ENCODE measurements at places on chromosomes 2 and 18. TPM values are rescaled to one million over a fixed set of nuclear protein-coding genes. Genes with fewer than 3 reads are reported as not detected.

- no peak overlapping the region for H3K4me3 ChIP-seq
- no peaks in the 10 kb centered on the region for H3K27me3 ChIP-seq
- DNase-seq = no peak
- no peaks in the 10 kb centered on the region for H3K36me3 ChIP-seq
These were observed 46.5 kb upstream of the MYCN start for GRCh38 chr2:15893689-15894480.

DNA sequence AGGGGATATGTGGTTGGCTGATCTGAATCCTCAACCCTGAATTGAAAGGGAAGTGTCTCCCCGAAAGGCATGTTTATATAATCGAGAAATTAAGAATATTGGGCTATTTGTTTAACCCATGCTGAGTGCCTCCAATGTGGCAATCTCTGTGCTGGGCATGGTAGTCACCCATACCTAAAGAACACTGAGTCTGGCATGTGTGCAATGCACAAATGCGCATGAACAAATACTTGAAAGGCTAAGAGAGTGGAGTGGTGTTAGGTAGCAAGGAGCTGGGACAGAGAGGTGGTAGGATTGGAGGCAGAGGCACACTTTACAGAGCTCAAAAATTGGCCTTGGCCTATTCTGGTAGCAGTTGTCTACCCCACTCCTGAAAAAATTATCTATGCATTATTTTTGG is 645.1 kb upstream of the FAM98A start:
- no peak for DNase-seq
- H3K4me1 ChIP-seq = no peaks in the 10 kb centered on the region
- no peak overlapping the region for H3K4me3 ChIP-seq
- H3K36me3 ChIP-seq = no peaks in the 10 kb centered on the region
- H3K27me3 ChIP-seq = no peaks in the 10 kb centered on the region

DNA sequence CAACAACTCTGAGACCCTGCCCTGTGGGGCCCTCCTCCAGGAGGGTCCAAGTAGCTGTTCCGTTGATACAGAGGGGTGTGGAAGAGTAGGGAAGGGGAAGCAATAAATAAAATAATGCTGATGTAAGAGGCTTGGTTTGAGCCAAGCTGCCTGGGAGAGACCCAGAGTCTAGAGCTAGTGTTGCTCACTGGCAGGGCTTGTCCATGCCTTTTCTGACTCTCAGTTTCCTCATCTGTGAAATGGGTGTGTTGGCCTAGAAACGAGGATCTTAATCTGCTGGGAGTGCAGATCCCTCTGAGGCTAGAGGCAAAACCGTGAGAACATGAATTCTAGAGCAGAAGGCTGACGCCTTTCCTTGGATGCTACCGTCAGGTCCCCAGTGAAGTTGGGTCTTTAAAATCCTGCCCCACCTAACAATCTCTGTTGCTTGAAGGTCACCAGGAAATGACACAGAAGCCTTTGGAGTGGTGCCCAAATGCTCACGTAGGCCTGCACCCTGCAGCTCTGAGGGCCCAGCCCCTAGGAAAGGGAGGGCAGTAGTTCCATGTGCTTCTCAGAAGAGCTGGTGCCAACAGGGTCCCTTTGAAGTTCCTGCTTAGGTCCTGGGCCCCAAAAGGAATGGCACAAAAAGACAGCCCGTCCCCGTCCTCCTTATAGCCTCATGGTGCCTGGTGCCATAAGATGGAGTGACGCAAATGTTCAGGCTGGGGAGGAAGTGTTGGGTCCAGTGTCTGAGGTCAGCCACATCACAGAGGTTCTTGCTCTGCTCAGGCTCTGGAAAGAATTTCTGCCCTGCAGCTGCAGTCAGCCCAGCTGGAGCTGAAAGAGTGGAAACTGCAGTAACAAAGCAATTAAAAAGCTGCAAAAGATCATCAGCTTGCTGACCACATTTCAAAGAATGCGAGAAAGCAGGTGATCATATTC is 73.2 kb upstream of the SMAD2 start:
- H3K4me1 ChIP-seq = peaks cover 10% of the 10 kb centered on the region
- H3K27ac ChIP-seq = no peak overlapping the region
- no peaks in the 10 kb centered on the region for H3K36me3 ChIP-seq
- H3K27me3 ChIP-seq = no peaks in the 10 kb centered on the region

Gene LRRTM1
- total RNA-seq = 2.6 TPM

Gene C1GALT1C1L
- total RNA-seq = 0.52 TPM

GRCh38 chr2:5453220-5454050 is 238.7 kb upstream of the SOX11 start:
- no peaks in the 10 kb centered on the region for H3K27me3 ChIP-seq
- peak; percentile 77 for DNase-seq
- H3K36me3 ChIP-seq = no peaks in the 10 kb centered on the region
- no peaks in the 10 kb centered on the region for H3K4me1 ChIP-seq
- no peak overlapping the region for H3K4me3 ChIP-seq

Data from esophagus muscularis mucosa (tissue), 4 donors.